ENCODE measurements at places on chromosomes 16 and 17.

- DNase-seq, result no peak
Measured at GRCh38 chr16:30605158-30605557, 5.0 kb downstream of the ZNF689 start.

- DNase-seq, result no peak
Measured at GRCh38 chr17:61065263-61065773, 334.3 kb upstream of the TBX2 start.

- no peak for DNase-seq
Measured at GRCh38 chr16:13781575-13782338, 138.2 kb upstream of the ERCC4 start.

GRCh38 chr16:76653390-76654026, 376.3 kb downstream of the CNTNAP4 start:
- DNase-seq, result peak; percentile 95

GRCh38 chr17:63714550-63715277, 14.8 kb upstream of the LIMD2 start:
- no peak for DNase-seq

- no peak for DNase-seq
Measured at GRCh38 chr16:2194166-2194834, 2.1 kb downstream of the CASKIN1 start.

- no peak for DNase-seq
Measured at GRCh38 chr16:87076950-87077749, 240.0 kb downstream of the C16orf95 start.

- DNase-seq, result no peak
Measured at GRCh38 chr17:62076864-62077788, 12.0 kb upstream of the MED13 start.

DNA sequence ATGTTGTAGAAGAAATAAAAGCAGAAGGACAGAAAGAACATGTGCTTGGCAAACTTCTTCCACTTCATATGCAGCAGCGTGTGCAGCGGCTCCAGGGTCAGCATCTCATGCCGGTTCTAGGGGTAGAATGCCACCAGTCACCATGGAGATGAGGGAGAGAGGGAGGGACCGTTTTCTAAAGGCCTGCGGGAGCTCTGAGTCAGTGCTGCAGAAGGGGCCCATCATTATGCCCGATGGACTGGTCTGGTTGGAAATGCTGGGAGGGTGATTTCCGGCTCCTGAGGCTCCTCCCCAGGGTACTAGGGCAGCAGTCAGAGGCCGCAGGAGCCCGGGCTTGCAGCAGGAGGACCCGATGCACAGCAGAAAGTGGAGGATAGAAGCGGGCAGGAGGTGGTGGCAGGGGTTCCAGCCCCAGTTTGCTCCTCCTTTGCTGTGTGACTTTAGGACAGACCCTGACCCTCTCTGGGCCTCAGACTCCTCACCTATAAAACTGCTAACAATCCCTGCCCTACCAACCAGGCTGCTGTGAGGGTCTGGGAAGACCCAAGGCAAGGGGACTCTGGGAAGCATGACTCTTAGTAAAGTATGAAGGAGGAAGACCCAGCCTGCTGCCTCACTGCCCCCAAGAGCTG, 28.6 kb downstream of the TRPV3 start:
- DNase-seq, result no peak

DNA sequence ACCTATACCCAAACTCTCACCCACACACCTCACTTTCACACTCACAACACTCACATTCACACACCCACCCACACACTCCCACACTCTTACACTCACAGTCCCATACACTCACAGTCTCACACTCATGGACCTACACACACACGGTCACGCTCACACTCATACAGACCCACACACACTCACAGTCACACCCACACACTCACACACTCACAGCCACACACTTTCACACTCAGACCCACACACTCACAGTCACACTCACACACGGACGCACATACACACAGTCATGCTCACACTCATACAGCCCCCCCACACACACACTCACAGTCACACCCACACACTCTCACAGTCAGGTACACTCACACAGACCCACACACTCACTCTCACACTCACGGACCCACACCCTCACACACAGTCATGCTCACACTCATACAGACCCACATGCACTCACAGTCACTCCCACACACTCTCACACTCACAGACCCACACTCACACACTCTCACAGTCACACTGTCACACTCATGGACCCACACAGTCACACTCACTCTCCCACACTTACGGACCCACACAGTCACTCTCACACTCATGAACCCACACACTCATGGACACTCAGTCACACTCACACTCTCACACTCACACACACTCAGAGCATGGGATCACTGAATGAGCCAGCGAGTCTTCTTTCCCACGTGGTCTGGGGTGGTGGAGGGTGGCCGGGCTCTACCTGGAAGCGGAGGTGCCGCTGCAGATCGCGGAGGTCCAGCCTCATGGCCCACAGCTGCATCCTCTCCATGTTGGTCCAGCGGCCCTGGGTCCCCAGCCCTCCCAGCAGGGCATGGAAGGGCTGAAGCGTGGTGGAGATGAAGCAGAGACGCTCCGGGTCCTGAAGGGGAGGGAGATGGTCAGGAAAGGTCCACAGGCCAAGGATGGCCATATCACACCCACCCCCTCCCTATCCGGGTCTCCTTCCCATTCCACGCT, 5.1 kb downstream of the IL27 start:
- no peak for DNase-seq

GRCh38 chr17:48484256-48484655, 46.6 kb downstream of the HOXB1 start:
- no peak for DNase-seq

DNA sequence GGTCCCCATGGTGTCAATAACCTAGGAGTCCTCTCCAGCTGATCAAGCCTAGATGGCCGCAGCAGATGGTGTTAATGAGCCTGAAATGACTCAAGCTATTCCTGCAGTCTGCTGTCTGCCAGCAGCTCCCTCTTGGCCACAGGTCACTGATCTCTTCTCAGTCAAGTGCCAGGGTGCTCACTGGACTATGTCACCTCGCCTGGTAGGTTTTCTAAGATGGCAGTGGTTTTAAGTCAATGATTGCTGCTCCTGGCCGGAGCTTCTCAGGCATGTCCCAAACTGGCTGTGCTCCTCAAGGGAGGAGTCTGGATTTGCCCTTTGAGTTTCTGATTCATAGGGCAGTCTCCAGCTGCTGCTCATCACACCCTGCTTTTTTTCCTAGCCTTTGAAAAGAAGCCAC, 58.6 kb upstream of the SHISA6 start:
- DNase-seq, result no peak

- no peak for DNase-seq
Measured at GRCh38 chr16:49601576-49601975, 228.0 kb downstream of the C16orf78 start.

GRCh38 chr16:12235110-12235509, 258.6 kb downstream of the SNX29 start:
- peak; percentile 57 for DNase-seq

GRCh38 chr17:34639706-34640425, 60.5 kb downstream of the TMEM132E start:
- DNase-seq, result peak; percentile 83

GRCh38 chr17:42685831-42686230, 3.5 kb downstream of the CNTNAP1 start:
- DNase-seq, result no peak

DNA sequence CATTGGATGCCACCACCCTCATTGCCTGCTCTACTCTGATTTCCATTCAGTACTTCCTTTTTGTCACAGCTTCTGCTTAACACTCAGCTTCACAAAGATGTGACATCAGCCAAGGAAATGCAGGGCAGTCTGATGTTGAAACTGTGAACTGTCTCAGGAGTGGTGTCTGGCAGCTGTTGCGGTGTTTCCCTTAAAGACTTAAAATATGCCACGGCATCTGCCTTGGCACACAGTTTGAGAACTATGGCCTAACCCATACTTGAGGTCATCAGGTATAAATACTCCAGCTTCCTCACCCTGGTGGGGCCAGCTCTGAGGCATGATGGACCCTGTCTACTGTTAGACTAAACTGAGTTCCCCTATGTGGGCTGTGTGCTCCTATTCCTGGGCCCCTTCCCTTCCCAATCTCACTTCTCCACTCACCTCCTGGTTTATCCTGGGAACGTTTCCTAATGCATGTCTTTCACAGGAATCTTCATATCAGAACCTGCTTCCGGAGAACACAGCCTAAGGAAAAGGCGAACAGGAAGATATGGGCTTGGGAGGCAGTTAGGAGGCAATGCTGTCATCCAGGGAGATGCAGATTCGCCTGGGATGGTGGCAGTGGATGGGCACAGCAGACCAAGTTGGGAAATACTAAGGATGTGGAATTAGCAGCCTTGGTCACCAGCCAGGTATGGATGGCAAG, 96.5 kb downstream of the WSCD1 start:
- no peak for DNase-seq

- no peak for DNase-seq
Measured at GRCh38 chr16:69138608-69139007, 6.2 kb downstream of the UTP4 start.

Data from NCI-H1694 (cell line).